IgD-negative memory B cell (primary cell): ENCODE measurements at places on chromosomes 11 and 22. TPM values are rescaled to one million over a fixed set of nuclear protein-coding genes. Genes with fewer than 3 reads are reported as not detected.

Gene OR51I1
- not detected for polyA plus RNA-seq

Gene MPEG1
- 51.8 TPM for polyA plus RNA-seq

Gene MRGPRF
- not detected for polyA plus RNA-seq

Gene APOBEC3H
- 0.48 TPM for polyA plus RNA-seq

Gene BEST1
- 1.2 TPM for polyA plus RNA-seq

Gene SLC22A25
- polyA plus RNA-seq, result not detected

Gene TRIM49
- polyA plus RNA-seq, result not detected
